Activated CD4-positive, alpha-beta memory T cell treated with anti-CD3 and anti-CD28 coated beads for 36 hours (primary cell): ENCODE measurements at places on chromosomes 16 and 17.

DNA sequence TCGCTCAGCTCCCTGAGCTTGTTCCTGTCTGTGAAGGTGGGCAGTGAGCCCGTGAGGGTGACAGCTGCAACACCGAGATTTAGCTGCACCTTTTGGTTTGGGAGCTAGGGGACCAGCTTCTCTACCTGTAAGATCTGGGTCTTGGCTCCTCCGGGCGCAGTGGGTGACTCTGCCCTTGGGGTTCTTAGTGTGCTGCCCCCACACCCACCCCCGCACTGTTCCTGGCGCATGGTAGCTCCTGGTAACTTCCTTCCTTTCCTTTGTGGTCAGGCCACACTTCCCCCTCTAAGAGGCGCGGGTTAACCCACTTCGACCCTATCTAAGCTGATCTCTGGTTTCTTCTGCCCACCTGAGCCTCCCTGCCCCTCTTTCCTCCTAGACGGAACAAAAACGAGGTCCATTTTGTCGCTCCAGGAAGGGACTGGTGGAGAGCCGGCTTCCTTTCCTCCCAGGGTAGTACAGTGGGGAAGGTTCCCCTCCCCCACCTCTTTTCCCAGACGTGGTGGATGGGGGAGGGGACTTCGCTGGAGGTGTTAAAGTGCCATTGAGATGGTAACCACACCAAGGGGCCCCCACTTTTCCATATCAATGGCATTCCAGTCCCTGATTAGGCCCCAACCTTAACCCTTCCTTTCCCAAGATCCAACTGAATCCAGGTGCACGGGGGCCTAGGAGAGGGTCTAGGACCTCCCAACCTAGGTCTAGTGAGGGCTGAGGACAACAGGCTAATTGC lies 4.6 kb upstream of the CLDN9 start:
- peak; percentile 29 for DNase-seq

DNA sequence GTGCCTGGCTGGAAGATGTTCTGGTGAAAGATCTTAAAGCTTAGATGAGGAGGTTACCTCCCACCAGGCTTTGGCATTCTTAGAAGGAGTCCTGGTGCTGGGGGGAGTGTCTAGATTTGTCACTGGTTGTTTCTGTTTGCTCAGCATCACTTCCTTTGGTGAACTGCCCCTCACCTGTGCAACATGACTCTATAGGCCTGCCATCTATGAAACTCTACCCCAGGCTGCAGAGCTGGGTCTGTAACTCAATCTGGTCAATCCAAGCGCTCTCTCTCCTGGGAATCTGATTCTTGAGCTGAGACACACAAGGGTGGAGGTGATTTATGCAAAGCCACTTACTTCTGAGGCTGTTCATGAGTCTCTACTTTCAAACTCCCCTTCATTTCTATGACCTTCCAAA lies 399.4 kb downstream of the NPIPA7 start:
- DNase-seq: peak; percentile 9

- DNase-seq: no peak
These were observed 141.3 kb downstream of the ABCC12 start for GRCh38 chr16:48014349-48015135.

DNA sequence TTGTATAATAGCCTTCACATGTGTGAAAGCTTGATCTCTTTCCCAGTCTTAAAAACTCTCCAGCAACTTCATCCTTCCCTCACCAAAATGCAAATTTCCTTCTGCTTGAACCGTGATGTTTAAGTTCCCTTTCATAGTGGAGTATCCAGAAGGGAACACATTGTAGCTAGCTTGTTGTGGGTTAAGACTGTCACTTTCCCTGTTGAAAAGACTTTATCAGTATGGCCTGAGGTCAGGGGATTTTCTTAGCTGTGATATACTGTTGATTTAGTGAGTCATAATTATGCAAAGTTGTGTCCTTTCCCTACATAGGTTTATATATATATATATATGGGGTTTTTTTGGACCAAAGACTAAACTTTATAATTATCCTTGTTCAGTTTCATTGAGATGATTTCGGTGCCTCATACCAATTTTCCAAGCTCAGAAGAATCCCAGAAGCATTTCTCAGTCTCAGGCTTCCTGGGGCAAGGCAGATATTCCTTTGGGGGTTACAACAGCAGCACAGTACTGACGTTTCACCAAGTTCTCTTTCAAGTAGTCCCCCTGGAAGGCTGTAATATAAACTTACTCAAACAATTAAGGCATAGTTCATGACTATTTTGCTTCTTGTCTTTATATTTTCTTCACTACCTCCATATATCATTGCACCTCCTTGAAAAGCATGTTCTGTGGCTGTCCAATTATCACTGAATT lies 35.7 kb downstream of the ESRP2 start:
- DNase-seq: no peak

DNA sequence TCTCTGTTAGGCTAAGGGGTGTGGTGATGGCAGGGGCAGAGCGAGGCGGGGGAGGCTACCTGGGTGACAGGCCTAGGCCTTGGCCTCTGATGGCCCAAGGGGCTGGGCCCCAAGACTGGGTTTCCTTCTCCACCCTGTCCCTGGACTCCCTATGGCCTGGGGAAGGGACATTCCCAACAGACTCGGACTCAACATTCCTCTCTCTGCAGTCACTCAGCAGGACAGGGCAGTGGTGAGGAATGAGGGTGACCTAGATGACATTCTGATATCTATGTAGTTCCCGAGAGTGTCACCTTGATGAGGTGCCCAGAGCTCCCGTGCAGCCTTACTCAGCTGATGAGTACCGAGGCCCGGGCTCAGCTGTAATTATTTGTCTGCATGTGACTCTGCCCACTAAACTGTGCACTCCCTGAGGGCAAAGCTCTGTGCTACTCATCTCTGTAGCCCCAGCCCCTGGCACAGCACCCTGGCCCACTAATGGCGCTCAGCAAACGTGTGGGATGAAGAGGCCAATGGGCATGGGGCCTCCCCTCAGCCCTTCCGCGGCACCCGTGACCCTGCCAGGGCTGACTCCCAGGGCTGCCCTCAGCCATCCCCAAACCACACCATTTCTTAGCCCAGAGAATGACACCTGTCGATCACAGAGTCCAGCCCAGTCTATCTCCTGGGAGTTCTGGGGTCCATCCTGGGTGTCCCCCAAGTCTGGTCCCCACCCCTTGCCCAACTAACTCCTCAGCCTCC lies 2.2 kb downstream of the PLCD3 start:
- DNase-seq: no peak

DNA sequence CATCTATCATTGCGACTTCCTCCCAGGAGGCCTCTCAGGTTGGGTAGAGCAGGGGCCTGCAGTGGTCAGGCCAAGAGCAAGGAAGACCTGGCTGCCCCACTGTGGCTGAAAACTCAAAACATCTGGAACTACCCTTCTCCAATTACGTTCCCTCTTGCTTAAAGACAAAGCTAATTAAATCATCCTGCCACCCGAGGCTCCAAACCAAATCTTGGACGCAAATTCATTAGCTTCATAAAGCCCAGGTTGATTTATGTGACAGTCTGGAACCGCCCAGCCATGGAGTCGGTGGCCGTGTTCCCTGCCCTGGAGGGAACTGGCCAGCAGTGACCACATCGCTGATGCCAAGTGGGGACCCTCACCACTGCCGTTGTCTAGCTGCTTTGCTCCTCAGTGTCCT lies 21.4 kb downstream of the GRIN2C start:
- no peak for DNase-seq

DNA sequence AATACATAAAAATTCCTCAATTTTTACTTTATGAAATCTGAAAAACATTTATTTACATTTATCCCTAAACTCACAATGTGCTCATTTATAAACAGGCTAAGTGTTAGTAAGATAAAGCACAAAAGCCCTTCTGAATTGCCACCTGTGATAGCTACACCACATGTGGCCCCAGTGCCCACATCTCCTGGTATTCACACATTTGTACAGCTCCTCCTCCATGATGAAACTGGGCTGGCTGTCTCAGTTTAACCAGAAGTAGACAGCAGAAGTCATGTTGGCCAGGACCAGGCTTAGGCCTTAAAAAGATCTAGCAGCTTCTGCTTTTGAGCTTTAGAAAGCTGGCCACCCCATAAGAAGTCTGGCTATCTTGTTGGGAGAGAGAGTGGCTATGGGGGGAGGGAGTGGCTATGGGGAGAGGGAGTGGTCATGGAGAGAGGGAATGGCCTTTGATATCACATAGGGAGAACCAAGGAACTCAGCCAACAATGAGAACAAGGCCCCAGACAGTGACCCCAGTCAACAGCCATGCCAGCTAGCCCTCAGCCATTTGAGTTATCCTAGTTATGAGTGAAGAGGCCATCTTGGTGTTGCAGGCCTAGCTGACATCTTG lies 47.4 kb downstream of the CEP95 start:
- no peak for DNase-seq

DNA sequence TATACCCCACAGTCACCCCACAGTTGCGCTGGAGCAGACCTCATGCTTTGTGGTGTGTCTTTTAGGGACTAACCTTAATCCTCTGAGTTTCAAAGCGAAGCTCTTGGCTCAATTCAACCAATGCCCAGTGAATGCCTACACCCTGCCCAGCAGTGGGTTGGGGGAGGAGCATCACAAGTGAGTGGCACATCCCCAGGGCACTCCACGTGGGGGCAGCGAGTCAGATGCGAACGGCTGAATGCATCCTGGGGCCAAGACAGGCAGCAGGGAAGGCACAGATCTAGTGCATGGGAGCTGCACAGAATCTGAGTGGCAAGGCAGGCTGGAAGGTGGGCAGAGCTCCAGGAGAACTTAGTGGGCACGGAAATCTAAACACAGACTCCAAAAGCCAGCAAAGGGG lies 39.2 kb downstream of the IFT140 start:
- DNase-seq: no peak
